WTC11 (cell line): ENCODE measurements at places on chromosomes 1 and 21. TPM values are rescaled to one million over a fixed set of nuclear protein-coding genes. Genes with fewer than 3 reads are reported as not detected.

The GPR52 gene
- total RNA-seq, result 0.22 to 0.41 TPM (median 0.39 TPM) in 3 replicates

The PTPN22 gene
- total RNA-seq, result 0.11 to 0.18 TPM in 2 of 3 replicates, not detected in the other

The CD247 gene
- total RNA-seq, result 1.0 to 1.8 TPM (median 1.8 TPM) in 3 replicates

- no peak for DNase-seq
Observed at GRCh38 chr1:39699419-39699818, 8.2 kb upstream of the HPCAL4 start.

DNA sequence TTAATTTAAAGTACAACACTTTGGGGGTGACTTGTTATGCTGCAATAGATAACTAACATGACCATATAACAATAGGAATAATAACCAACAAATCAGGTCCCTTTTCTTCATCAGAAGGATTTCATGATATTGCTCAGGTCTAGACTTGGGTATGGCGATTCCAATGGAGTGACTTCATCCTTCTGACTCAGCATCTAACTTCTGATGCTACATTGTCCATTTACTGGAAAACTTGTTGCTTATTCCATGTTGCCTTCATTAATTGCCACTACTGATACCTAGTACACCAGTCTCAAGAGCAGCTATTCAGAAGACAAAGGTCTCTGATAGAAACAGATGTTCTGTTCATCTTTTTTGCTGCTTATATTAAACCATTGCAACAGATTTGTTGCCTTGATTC, 324.3 kb downstream of the TGFB2 start:
- no peak for DNase-seq

DNA sequence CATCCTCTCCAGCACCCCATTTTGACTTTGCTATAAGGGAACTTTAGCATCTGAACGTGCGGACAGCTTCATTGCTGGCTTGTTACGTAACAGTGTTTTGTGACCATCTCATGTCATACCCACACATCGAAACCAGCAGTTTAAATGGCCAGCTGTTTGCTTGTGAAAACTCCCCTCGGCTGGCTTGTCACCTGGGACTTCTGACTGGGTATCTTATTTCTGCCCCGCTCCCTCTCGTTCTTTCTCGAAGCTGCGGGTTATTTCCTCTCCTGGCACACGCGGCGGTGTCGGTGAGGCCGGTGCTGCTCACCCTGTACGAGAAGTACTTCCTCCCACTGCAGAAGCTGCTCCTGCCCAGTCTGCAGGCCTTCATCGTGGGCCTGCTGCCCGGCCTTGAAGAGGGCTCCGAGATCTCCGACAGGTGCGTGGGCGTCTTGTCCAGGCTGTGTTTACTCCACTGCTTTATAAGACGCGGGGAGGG, 43.5 kb downstream of the DOP1B start:
- DNase-seq, result no peak

GRCh38 chr1:243848165-243848857, 1.7 kb downstream of the AKT3 start:
- no peak for DNase-seq

DNA sequence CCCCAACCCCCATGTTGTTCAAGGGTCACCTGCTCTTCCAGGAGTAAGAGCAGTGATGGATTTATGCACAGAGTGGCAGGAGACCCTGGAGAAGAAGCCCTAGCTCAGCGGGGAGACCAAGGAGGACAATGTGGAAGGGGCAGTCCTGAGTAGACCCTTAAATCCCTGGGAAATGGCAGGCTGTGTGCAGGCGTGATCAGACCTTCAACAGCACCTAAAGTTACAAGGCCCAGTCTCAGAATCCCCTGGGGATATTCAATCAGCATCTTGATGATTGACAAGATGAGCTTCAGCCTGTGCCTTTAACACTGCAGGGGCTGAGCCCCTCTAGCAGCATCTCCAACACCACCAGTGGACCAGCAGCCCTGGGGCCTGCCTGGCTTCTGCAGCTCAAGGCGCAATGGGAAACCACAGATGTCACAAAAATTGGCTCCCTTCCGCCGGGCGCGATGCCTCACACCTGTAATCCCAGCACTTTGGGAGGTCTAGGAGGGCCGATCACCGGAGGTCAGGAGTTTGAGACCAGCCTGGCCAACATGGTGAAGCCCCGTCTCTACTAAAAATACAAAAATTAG, 60.4 kb downstream of the IRF2BP2 start:
- DNase-seq, result no peak

GRCh38 chr1:219350172-219350931, 176.7 kb downstream of the LYPLAL1 start:
- DNase-seq, result no peak
